LoVo (cell line): ENCODE measurements at places on chromosomes 3 and 15.

- no peak for DNase-seq
Measured at GRCh38 chr3:186976837-186977750, 46.8 kb downstream of the ST6GAL1 start.

- DNase-seq = no peak
Measured at GRCh38 chr3:195907684-195907933, 742 bp downstream of the TNK2 start.

GRCh38 chr3:172209333-172210321 is 170.2 kb downstream of the FNDC3B start:
- DNase-seq = no peak

GRCh38 chr3:40915346-40915865 is 283.9 kb upstream of the CTNNB1 start:
- DNase-seq = no peak

- DNase-seq = no peak
Measured at GRCh38 chr3:80993241-80993945, 768.1 kb downstream of the GBE1 start.

- DNase-seq = no peak
Measured at GRCh38 chr15:99141943-99142342, 37.1 kb downstream of the SYNM start.

GRCh38 chr15:101455291-101456025 is 34.0 kb downstream of the PCSK6 start:
- no peak for DNase-seq
